ENCODE measurements at places on chromosomes 6 and 20.
A peak's percentile ranks its signal among the peaks of the same experiment; 100 is the strongest.

- no peak for DNase-seq
Observed at GRCh38 chr20:25517124-25517523, 68.2 kb downstream of the NINL start.

- DNase-seq = no peak
Observed at GRCh38 chr20:61560361-61560853, 308.3 kb downstream of the CDH4 start.

- no peak for DNase-seq
Observed at GRCh38 chr6:2085657-2086056, 159.7 kb downstream of the GMDS start.

DNA sequence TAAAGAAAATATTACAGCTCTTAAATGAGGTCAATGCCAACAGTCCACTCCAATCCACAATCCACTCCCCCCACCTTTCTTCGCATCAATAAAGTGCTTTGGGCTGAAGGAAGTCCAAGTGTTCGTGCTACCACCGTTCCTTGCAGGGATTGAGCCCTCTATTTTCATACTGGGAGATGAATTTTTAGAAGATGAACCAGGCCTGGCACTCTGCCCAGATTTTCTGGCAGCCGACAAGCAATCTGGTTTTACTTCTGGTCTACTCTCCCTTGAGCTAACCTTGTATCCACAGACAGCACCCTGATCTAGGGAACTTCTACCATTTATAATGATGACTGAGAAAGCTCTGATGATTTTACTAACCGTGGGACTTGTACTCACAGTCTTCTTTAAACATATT lies 72.3 kb downstream of the BTBD9 start:
- peak; percentile 89 for DNase-seq

DNA sequence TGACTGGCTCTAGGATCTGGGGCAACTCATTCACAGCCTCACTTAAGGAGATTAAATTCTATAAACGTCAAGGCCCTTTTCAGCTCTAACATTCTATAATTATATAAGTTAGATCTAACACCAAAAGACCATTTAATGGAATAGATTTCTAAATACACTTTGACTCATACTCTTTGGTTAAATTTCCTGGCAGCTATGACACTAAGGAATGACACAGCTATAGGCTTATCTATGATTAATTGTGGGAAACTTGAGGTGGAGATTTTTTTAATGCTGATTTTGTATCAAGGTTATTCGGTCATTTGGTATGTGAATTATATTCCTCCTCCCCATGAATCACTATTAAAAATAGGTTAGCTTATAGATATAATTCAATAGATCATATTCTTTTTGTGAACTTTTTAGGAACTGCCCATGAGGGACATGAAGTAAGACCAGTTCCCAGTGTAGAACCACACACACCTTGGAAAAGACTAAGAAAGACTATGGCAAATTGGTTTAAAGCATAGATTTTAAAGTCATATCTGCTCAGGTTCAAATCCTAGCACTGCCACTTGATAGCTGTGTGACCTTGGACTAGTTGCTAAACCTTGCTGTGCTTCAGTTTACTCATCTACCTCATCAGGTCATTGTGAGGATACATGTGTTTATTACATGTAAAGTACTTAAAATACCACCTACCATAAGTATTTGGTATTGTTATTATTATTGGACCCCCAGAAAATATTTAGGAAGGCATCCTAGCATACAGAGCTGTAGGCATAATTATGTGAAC lies 116.0 kb downstream of the CRYBG1 start:
- no peak for DNase-seq

DNA sequence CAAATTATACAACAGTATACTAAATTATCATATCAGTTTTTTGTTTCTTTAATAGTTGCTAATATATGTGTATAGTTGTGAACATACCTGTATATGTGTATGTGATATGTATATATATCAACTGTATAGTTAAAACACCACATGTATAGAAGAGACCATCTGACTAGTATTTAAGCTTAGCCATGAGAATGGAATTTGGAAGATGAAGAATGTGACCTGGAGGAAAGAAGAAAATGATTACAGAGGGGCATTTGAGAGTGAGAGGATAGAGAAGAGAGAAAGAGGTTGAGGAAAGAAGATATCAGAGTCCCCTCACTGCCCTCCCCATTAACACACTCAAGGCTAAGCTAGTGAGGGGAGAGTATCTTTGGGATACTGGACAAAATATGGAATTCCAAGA lies 335.9 kb downstream of the BCKDHB start:
- no peak for DNase-seq

- no peak for DNase-seq
Observed at GRCh38 chr6:168834042-168834587, 393.1 kb downstream of the SMOC2 start.

Data from suprapubic skin (tissue), 4 donors.